ENCODE measurements at places on chromosomes 3 and 15.

DNA sequence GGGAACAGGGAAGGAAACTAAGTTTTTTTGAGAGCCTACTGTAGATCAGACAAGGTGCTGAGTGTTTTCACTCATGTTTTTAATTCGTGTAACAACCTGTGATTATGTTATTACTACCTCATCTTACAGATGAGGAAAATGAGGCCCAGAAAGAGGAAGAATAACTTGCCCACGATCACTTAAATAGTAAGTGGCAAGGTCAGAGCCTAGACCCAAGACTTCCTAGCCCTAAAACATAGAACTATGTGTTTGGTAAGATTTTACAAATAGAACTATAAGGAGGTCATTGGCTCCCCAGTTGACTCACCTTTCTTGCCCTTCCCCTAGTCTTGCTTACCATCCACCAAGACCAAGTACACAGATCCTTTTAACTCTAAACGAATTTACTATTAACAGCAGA, 13.7 kb downstream of the SENP8 start:
- DNase-seq: no peak

GRCh38 chr3:114527036-114527644, 233.3 kb downstream of the TIGIT start:
- DNase-seq: peak; percentile 29

- no peak for DNase-seq
Measured at GRCh38 chr15:47300596-47300995, 416.7 kb upstream of the SEMA6D start.

- DNase-seq: no peak
Measured at GRCh38 chr15:66078929-66079275, 174.6 kb downstream of the MEGF11 start.

DNA sequence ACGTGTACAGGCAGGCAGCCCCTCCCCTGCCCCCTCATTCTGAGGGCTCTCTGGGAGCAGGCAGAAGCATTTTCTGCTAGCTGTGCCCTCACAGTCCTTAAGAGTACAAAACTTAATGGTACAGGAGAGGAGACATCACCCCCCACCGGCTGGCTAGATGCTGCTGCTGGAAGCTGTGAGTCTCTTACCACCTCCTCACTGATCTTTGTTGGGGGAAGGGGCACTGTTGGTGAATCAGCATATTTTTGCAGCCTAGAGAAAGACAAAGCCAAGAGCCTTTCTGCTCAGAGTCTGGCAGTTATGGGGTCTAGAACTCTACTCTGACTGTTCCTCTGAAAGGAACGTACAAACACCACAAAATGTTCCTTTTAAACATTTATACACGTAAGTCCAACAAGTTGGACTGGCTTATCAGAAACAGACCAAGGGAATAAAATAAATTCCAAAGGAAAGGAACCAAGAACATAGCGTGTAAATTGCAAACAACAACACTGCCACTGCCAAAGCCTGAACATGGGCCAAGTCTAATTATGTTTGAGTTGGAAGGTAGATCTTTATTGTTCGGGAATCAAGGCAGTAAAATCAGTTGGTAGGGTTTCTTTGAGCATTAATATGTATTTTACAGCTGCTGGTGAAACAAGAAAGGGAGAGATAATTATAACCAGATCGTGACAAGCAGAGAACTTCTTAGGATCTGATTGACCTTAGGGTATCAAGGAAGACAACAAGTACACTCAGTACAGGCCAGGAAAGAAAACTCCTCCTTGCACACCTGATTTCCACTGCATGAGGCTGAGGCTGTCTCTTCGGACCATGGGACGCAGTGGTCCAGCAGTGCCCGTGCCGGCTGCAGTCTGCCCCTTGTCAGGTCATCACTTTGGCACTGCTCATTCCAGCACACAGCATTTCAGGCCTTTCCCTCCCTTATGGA, 27.4 kb downstream of the CLK3 start:
- no peak for DNase-seq

DNA sequence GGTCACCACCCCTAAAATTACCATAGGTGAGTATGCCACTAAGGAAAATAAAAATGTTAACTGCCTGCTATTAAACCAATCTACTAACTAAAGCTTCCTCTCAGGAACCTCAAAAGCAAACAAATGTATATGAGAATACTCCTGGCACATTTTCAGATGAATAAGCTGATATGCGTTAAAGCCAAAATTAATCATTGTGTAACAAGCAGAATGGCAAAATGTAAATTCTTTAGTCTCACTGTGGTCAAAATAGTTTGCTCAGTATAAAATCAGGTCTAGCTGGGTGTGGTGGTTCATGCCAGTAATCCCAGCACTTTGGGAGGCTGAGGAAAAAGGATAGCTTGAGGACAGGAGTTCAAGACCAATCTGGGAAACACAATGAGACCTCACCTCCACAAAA, 53.6 kb downstream of the SUMF1 start:
- peak; percentile 67 for DNase-seq

DNA sequence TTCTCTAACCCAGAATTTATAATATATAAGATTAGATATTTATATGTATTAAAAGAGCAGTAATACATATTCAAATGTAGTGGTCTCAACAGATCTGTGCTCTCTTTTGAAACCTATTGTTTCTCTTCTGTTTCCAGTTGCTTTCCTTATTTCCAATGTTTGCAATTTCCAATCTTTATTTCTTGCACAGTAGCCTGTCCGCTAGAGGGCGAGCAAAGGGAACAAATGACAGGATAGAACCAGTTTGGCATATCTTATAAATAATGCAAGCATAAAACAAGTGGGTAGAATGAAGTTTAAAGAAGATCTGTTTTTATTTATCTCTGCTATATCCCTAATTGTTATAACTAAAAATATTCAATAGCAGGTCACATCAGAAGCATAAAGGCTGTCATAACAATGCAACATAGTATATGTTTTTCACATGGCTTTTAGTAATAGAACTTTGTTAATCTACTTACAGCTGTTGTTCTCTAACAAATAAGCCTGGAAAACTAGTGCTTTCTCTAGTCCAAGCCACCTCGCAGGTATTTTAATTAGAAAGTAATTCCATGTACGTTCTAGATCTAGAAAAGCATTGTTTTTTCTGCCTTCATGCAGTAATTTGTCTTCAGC, 15.1 kb upstream of the TCAIM start:
- DNase-seq: peak; percentile 35

- DNase-seq: no peak
Measured at GRCh38 chr15:36126194-36126593, 453.2 kb upstream of the CDIN1 start.

DNA sequence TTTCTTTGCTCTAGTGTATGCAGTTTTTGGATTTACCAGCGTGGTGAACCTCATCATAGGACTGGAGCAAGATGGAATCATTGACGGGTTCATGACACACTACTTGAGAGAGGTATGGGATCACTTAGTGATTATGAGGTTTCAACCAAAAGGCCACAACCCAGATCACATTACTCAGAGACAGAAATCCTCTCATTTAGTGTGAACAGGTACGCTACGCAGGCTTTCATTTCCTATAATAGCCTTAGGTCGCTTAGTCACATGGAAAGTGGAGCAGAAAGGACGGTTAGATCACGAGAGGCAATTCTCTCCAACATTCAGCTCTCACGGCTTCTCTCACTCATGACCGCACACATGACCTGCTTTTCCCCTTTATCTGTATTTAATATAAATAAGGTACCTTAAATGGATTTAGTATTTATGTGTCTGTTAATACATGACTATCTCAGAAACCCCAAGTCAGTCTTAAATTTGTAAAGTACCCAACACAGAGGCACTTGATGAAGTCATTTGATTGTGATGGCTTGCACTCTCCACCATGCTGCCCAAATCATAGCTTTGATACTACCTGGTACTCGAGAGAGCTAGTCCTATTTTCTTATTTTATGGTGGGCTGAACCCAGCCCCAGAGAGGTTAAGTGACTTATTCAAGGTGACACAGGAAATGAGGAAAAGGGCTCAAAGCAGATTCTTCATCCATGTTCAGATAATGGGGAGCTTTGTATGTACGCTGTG, 8.6 kb downstream of the TM6SF1 start:
- DNase-seq: no peak

GRCh38 chr15:85047271-85047948, 65.8 kb downstream of the PDE8A start:
- DNase-seq: peak; percentile 97

- DNase-seq: peak; percentile 96
Measured at GRCh38 chr15:52103217-52104207, 9.1 kb downstream of the BCL2L10 start.

GRCh38 chr3:17153209-17153608, 268.5 kb downstream of the PLCL2 start:
- no peak for DNase-seq

DNA sequence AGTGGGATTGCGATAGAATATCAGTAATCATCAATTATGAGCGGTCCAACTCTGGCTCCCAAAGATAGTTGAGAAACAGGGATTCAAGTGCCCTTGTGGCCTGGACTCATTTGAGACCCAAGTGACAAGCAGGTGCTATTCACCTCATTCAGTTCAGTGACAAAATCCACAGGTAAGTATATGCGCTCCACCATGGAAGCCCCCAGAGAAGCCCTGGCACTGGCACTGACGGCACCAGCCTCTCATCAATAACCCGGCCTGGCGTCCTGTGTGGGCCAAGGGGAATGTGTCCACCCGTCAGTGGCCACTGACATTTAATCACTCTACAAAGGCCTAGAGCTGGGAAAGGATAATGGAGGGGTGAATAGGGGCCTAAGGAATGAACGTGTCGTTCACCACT, 117.2 kb downstream of the ADCY5 start:
- DNase-seq: no peak

GRCh38 chr3:111763968-111764367, 95.1 kb upstream of the PHLDB2 start:
- no peak for DNase-seq

DNA sequence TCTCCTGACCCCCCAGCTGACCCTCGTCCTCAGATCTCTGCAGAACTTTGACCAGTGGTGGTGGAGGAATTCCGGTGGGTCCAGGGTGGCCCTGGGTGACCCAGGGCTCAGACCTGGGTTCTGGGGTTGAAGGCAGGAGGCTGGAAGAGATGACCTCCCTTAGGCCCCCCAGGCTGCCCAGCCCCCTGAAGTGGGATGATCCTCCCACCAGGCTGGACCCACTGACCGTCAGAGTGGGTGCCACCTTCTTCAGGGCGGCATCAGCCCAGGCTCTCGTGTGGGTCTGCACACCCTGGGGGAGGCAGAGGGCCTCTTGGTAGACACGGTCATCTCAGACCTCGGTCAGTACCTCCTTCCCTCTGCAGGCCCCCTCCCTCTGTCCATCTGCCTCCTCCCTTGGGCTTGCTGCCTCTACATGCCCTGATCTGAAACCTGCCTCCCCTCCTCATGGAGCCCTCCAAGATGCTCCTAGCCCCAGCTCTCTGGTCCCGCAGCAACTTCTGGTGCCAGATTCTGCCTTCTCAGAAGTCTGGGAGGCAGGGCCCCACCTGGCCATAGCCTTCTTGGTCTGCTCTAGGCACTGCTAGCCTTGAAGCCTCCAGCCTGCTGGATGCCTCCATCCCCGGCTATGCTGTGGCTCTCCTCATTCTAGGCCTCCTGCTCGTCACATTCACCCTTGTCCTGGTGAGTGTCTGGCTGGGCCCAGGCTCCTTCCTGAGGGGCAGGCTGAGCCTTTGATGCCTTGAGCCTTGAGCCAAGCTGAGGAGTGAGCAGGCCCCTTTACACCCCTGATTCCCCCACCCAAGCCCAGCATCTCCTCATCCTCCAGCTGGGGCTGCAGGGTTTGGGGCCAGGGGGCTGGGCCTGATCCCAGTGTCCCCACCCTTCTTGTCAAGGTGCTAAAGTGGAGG, 49.1 kb upstream of the CSPG4 start:
- no peak for DNase-seq

DNA sequence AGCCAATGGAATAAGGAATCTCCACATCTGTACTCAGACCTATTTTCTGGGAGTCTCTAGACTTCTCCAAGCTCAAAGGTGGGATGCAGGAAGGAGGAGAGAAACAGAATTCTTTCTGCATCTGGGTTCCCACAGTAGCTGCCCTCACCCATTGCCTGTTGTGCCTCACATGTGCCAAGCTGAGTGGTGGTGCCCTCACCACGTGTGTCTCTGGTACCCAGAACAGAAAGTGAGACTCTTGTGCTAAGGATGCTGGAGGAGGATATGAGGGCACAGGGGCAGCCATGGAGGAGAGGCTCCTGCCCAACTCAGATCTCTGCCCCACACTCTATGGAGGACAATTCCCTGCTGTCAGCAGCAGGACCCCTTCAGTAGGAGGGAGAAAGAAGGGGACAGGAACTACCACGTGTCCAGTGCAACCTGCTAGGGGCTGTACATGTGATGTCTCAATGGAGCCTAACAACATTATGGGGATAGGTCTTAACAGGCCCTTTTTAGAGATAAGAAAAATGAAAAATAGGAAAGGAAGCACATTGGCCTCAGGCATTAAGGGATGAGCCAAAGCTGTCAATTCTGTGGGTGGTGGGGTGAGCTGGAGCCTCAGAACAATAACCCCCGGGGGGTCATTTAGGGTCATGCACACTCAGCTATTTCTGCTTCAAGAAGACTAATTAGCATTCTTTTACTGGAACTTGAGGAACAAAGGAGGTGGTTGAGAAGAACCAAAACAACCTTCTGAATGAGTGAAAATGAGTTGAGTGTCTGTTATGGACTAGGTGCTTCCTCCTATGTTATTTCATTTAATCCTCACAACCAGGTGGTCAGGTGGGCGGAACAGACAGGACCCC, 16.3 kb upstream of the NOX5 start:
- DNase-seq: no peak

DNA sequence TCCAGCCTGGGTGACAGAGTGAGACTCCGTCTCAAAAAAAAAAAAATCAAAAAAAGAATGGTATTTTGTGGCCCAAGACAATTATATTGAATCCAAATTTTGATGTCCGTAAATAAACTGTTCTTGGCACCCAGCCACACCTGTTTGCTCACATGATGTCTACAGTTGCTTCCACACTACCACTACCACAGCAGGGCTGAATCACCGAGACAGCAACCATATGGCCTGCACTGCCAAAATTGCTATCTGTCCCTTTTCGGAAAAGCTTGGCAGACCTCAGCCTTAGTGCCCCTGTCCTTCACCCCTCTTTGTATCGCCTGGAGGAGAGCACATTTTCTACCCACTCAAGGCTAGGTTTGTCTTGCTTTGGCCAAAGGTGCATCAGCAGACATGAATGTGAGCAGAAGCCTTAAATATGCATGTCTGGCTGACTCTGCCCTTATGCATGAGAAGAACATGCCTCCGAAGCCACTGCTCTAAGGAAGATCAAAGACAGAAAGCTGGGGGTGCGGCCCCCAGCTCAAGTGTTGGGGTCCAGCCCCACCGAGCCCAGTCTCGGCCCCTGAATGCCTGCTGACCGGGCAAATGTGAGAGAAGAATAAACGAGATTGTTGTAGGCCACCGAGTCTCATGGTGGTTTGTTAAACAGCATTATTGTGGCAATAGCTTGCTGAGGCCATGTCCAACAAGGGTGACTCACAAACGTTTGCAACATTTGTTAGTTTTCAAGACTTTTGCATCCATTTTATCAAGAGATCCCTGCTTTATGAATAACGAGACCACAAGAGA, 108.1 kb downstream of the TPRA1 start:
- no peak for DNase-seq

- DNase-seq: no peak
Measured at GRCh38 chr3:49416867-49417266, 4.6 kb downstream of the TCTA start.

Data from HT1080 (cell line).